Astrocyte of the cerebellum (primary cell): ENCODE measurements at places on chromosomes 12 and 14.
A peak's percentile ranks its signal among the peaks of the same experiment; 100 is the strongest.

DNA sequence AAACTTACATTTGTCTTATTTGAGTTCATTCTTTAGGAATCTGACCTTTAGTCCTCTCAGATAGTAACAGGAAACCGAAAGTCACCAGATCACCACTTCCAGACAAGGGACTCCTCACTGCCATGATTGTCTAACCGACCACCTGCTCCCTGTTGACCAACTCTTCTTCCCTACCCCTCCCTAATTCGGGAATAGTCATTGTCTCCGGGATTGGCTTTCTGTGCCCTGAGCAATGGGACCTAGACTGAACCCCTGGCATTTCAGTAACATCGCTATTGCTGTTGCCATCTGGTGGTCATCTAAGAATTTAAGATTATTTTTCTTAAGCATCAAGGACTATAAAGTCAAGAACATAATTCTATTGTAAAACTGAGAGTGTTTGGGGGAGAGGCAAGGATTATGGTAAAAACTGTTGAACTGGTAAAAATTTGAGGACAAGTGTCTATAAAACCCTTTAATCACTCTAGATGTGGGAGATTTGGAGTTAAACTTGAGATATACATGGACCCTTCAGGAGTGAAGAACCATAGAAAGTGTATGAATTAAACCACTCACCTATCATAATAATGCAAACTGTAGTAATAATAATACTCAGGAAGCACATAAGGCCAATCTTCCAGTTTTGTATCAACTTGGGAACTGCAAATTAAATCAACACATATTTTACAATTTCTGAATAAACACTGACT, 6.3 kb downstream of the CLEC2A start:
- DNase-seq, result peak; percentile 16

GRCh38 chr12:53006810-53007309, 604 bp downstream of the EIF4B start:
- DNase-seq, result no peak

- DNase-seq, result no peak
These were observed 29.5 kb downstream of the AREL1 start for GRCh38 chr14:74683406-74683805.

DNA sequence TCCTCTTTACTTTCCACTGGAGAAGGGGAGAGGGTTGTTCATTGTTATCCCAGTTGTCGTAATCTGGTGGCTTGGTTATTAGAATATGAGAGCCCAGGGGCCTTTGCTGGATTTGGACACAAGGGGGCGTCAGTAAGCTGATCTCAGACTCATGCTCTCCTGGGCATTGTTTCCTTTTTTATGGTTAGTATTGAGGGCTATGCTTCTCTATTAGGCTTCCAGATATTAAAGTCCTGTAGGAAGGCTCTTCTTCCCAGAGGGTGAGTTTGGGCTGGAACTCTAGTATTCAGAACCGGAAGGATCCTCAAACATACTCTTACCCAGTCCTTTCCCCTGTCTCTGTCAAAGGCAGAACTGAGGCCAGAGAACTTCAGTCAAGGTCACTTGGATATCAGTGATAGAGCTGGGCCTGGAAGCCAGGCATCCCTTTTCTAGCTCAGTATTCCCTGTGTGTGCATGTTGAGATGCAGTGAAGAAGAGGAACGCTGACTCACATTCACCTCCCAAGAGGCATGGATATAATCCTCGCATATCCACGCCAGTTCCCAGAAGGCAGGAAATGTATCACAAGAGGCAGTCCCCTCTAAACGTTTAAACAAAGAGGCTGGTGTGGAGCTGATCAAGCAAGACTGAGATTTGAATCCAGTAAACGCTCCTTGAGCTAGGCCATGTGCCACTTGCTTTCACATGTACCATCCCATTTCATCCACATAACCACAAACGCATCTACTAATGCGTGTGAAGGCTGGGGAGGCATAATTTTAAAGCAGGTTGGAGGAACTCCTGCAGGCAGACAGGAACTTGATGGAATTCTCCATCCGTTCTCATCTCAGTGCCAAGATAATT, 41.6 kb downstream of the UBE3B start:
- peak; percentile 50 for DNase-seq

DNA sequence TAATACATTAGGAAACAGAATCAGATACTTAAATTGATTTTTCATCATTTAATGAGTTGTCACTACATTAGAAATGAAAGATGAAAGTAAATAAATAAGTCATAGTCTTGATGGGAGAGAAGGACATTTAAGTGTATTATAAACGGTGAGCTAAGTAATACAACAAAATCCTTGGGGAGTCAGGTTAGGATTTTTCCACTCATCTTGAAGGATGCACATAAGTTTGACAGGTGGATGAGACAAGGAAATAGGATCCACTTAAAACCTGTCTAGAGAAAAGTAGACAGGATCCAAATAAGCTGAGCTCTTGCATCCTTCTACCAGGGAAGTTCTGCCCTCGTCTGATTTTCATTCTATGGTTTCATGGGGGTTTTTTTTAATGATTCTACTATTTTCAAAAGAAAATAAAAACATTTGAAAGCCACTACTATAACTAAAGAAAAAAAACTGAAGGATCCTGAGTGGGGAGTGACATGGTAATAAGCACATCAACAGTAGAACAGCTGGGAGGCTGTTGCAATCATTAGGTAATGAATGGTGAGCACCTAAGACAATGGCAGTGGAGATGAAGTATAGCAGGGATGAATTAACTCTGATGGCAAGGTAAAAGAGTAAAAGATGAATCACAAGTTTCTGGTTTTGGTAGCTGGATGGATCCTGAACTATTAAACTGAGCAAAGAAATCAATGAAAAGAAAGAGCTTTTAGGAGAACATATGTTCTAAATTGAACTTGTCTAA, 17.0 kb downstream of the CEP128 start:
- no peak for DNase-seq

DNA sequence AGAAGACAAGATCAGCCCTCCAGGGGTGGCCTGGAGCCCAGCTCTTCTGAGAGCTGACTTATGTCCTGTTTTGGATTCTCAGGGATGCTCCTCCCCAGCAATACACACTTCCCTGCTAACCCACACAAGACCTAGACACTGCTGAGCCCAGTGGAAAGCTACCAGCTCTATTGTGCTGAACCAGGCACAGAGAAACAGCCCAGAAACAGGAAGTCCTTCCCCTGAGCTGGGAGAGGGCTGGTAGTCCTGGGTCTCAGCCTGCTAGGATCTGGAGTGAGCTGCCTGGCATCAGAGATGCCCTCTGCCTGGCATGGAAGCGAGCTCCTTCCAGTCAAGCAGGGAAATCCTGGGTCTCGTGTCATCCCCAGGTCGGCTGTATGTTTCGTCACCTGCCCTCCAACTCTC, 1.2 kb upstream of the LAG3 start:
- DNase-seq, result no peak

DNA sequence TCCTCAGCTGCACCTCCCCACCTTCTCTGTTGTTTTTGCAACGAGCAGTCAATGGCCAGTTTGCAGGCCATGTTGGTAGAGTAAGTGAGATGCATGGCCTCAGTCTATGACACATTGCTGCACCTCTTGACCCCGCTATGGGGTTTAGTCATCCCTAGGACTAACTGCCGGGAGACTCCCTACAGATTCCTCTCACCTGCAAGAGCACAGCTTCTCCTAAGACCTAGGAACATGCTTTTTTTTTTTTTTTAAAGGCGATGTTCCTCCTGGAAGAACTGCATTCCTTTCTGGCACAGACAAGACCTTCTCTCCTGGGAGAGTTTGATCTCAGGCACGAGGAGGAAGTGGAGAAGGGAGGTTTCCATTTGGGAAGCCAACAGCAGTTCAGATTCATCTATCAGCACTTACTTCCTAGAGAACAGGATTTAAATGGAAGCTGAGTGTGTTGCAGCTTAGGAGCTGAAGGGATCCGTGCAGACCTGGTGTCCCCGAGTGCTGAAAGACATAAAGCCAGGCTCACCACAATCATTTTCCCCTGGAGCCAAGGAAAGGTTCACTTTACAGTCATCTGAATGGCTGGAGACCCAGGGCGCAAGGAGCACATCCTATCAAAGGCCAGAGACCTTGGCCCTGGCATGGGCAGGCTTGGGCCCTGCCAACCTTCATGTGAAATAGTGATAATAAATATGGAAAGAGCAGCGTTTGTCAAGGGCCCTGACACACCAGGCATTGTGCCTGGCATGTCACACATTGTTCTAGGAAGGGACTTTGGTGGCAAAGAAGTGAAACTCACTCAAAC, 104.1 kb downstream of the LGMN start:
- no peak for DNase-seq

DNA sequence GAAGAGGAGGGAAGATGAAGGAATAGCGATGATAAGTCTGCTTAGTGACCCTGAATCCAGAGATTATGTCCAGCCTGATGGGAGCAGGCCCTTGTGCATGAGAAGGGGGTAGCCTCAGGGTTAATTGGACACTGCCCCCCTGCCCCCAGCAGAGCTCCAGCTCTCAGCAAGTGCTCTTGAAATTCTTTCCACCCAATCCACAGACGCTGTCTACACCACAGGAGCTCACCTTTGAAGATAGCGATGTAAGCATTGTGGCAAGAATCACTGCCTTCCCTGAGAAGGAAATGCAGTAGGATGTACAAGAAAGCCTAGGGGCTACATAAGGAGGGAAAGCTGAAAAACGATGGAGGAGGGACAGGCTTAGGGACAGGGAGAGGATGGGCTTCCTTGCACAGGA, 39.4 kb downstream of the CRACR2A start:
- DNase-seq, result no peak

DNA sequence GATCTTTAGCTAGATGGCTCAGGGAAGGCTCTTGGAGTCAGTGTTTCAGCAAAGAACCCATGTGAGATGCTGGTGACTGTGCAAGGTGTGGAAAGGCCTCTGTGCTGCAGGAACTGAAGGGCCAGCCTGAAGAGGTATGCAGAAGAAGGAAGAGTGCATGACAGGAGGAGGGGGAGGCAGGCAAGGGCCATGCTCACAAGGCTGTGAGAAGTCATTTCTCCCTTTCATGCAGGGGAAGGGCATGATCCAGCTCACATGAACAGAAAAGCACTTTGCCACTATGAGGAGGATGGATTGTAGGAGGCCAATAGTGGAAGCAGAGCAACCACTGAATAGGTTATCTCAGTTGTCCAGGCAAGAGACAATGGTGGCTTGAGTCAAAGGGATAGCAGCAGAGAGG, 83.7 kb downstream of the SSPN start:
- no peak for DNase-seq

GRCh38 chr14:90017371-90017770, 44.4 kb upstream of the KCNK13 start:
- no peak for DNase-seq

- DNase-seq, result no peak
These were observed 854.9 kb downstream of the RPS29 start for GRCh38 chr14:48731260-48731659.

- DNase-seq, result no peak
These were observed 27.7 kb downstream of the PPP4R3A start for GRCh38 chr14:91482263-91483013.

DNA sequence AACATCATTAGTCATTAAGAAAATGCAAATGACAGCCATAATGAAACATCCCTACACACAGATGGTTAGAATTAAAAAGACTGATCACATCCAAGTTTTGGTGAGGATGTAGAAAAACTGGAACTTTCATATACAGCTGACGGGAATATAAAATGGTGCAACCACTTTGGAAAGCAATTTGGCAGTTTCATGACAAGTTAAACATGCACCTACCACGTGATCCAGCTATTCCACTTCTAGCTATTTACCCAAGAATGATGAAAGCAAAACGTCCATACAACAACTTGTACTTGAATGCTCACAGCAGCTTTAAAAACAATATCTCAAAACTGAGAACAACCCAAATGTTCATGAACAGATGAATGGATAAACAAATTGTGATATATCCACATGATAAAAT, 77.9 kb upstream of the AVPR1A start:
- no peak for DNase-seq

- no peak for DNase-seq
These were observed 13.4 kb downstream of the UBC start for GRCh38 chr12:124901003-124901402.

DNA sequence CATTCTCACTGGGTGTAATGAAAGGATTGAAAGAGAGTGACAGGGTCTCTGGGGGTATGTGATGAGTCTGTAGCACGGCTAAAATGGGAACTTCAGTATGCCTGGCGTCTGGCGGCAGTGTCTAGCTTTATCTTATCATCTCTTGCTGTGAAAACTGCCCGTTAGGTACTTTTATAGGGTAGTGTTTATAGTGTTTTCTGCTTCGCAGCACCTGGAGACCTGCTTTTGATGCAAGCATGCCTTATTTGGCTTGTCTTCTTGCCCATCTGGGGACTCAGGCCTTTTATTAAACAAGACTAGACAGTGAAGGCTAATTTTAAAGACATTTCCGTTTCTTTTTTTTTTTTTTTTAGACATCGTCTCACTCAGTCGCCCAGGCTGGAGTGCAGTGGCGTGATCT, 36.3 kb upstream of the ALDH2 start:
- no peak for DNase-seq

DNA sequence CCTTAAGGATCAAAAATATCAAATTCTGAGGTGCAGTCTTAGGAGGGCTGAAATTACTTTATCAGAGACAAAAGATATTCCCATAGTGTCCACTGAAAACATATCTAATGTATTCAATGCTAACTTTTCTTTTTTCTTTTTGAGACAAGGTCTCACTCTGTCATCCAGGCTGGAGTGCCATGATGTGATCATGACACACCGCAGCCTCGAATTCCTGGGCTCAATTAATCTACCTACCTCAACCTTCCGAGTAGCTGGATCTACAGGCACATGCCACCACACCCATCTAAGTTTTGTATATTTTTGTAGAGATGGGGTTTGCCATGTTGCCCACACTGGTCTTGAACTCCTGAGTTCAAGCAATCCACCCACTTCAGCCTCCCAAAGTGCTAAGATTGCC, 68.3 kb downstream of the ZC3H14 start:
- no peak for DNase-seq

DNA sequence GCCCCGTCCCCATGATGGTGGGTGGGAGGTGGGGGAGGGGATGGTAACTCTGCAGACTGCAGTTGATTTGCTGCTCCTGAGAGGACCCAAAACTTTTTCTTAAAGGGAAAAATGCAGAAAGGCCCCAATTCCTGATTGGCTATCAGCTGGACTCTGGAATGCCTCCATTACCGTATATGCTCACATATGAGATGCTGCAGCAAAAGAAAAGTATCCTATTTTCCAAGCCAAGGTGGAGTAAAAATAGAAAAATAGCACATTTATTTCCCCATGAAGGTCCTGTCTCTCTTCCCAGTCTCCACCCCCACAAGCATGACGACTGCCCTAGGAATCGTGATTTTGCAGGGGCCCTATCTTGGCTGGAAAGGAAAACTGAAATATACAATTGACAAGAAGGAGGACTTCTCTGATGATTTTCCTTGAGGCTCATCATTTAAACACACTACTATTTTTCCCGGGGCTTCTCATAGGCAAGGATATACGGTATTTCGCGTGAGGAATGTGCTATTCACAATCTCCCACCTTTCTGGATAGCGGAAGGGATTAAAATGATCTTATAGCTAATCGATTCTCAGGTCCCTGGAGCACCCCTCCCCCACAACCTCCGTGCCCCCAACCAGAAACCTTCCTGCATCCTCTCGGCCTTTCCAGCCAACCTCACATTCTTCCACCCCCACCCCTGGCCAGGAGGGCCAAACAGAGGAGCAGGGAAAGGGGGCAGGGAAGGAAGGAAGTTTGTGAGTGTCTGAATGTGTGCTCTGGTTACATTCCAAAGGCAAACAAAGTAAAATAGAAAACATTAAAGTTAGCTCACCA, 138.9 kb upstream of the CCND2 start:
- no peak for DNase-seq

- no peak for DNase-seq
These were observed 17.0 kb downstream of the RHOF start for GRCh38 chr12:121776190-121777098.
